ENCODE measurements at places on chromosomes 6 and 20.

DNA sequence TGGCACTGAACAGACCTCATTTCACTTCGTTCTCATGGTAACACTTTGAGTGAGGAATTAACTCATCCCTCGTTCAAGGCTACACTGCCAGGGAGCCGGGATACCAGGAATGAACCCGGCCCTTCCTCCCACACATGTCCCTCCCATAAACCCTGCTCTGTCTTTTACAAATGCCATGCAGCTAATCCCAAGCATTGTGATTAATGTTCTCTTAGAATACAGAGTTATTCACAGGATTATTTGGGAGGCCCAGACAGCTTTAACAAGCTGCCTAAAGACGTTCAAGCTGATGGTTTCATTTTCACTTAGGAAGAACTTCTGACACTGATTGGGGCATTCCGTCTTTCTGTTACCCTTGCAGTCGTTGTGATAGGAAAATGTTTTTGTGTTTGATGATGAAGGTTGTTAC is 42.5 kb upstream of the CD83 start:
- DNase-seq = peak; percentile 56

DNA sequence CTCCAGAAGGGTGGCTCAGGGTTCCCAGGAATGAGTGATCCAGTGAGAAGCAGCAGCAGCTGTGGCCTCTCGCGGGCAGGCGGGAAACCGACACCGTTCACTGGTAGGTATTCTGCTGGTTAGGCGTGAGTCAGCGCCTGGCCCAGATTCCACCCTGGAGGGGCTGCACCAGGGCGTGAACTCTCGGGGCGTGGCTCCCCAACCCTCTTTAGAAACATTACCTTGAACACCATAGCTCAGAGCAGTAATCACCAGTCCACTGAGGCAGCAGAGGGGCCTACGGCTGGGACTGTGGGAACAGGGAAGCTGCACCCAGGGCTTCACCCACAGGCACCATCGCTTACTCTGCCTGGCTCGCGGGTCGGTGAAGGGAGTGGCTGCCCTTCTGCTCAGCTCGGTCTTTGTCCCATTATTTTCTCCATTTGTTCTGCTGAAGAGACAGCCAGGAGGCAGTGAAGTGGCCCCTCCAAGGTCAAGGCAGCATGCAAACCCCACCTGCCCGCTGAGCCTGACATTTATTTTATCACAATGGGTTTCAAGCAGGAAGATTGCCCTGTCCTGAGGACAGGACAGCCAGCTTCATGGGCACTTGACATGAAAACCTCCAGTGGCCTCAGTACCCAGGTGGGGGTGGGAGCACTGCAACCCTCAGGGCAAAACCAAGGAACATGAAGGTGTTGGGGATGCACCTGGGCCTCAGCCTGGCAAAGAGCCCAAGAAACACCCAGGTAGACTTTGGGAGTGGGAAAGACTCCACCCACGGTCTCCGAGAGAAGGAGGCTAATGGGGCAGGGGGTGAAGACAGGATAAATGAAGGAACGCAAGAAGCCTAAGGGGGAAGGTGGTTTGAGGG is 51.0 kb upstream of the CD93 start:
- DNase-seq = no peak

DNA sequence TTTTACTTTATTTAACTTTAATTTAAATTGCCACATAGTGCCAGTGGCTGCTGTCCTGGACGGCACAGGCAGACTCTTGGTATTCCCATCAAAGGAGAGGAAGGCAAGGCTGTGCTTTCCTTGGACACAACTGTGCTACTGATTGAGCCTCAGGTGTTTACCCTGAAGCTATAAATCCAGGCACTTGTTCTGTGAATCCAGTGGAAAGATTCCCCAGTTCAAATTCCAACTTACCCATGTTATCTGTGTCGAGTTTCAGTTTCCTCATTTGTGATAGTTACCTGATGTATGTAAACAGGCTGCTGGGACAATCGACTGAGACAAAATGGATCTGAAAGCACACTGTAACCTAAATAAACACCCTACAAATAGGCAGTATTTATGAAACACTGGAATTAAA is 57.2 kb downstream of the PLAGL1 start:
- DNase-seq = no peak

- peak; percentile 16 for DNase-seq
Observed at GRCh38 chr6:166955865-166956443, 396 bp downstream of the RNASET2 start.

DNA sequence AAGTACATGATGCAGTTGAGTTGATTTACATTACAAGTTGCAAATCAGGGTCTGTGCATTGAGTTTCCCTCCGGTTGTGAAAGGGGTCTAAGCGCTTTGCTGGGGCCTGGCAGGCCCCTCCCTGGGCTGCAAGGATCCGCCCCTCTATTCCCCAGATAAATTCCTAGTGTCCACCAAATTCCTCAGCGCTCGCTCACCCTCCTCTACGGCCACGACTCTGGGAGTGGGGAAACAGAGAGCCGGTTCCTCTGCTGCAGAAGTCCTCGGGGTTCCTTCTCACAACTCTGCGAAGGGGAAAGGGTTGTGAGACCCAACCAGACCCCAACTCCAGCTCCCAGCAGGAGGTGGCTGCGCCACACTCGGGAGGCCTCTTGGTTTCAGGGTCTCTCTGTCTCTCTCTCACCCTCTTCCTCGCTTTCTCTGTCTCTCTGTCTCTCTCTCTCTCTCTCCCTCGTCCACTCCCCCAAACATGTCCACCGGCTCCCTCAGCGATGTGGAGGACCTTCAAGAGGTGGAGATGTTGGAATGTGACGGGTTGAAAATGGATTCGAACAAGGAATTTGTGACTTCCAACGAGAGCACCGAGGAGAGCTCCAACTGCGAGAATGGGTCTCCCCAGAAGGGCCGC is at the start of gene TCF21:
TCF21 (plus strand) TSS at position 185 of the 628 bp plus-strand sequence; CDS start at position 470, 285 bp downstream.
- peak; percentile 59 for DNase-seq

DNA sequence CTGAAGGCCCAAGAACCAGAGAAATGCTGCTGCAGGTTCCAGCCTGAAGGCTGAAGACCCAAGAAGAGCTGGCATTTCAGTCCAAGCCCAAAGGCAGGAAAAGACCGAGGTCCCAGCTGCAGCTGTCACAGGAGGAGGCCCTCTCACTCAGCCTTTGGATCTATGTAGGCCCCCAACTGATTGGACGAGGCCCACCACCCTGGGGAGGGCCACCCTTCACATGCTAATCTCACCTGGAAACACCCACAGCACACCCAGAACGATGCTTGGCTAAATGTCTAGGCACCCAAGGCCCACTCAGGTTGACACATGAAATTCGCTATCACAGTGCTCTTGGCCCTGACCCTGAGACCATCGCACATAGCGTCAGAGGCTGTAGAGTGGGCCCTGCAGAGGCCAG is 6.8 kb downstream of the SLCO4A1 start:
- DNase-seq = no peak

- no peak for DNase-seq
Observed at GRCh38 chr6:86871681-86872080, 65.6 kb upstream of the HTR1E start.

DNA sequence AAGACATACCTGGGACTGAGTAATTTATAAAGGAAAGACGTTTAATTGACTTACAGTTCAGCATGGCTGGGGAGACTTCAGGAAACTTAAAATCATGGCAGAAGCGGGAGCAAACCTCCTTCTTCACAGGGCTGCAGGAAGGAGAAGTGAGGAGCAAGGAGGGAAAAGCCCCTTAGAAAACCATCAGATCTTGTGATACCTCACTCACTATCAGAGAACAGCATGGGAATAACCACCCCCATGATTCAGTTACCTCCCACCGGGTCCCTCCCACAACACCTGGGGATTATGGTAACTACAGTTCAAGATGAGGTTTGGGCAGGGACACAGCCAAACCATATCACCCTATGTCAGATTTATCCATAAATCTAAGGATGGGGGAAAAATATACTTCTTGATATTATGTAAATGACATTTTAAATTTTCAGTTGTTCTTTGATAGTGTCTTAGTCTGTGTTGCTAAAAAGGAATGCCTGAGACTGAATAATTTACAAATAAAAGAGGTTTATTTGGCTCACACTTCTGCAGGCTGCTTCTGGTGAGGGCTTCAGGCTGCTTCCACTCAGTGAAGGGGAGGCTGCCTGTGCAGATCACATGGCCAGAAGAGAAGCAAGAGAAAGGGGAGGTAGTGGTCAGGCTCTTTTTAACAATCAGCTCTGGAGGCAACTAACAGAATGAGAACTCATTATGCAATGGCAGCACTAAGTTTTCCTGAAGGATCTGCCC is 1.2 kb upstream of the MCM9 start:
- no peak for DNase-seq

DNA sequence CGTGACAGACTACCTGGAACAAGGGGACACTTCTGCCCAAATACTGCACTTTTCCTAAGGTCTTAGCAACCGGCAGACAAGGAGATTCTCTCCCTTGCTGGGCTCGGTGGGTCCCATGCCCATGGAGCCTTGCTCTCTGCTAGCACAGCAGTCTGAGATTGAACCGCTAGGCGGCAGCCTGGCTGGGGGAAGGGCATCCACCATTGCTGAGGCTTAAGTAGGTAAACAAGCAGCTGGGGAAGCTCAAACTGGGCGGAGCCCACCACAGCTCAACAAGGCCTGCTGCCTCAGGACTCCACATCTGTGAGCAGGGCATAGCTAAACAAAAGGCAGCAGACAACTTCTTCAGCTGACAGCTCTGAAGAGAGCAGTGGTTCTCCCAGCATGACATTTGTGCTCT is 87.8 kb upstream of the ASCC3 start:
- DNase-seq = no peak

- DNase-seq = no peak
Observed at GRCh38 chr20:37343212-37343993, 2.5 kb upstream of the SRC start.

GRCh38 chr6:100468016-100468622 is 3.4 kb upstream of the SIM1 start:
- DNase-seq = no peak

- DNase-seq = no peak
Observed at GRCh38 chr6:151108548-151108947, 131.2 kb upstream of the AKAP12 start.

GRCh38 chr6:163324688-163325389 is 89.7 kb upstream of the QKI start:
- peak; percentile 68 for DNase-seq

- DNase-seq = no peak
Observed at GRCh38 chr6:124757560-124757959, 204.7 kb upstream of the RNF217 start.

GRCh38 chr20:56773749-56774148 is 144.6 kb downstream of the TFAP2C start:
- no peak for DNase-seq

- peak; percentile 89 for DNase-seq
Observed at GRCh38 chr6:139943391-139943790, 568.9 kb upstream of the CITED2 start.

GRCh38 chr6:38773338-38773737 is 58.2 kb downstream of the DNAH8 start:
- DNase-seq = no peak

- DNase-seq = peak; percentile 59
Observed at GRCh38 chr20:53707371-53708055, 113.9 kb upstream of the ZNF217 start.

DNA sequence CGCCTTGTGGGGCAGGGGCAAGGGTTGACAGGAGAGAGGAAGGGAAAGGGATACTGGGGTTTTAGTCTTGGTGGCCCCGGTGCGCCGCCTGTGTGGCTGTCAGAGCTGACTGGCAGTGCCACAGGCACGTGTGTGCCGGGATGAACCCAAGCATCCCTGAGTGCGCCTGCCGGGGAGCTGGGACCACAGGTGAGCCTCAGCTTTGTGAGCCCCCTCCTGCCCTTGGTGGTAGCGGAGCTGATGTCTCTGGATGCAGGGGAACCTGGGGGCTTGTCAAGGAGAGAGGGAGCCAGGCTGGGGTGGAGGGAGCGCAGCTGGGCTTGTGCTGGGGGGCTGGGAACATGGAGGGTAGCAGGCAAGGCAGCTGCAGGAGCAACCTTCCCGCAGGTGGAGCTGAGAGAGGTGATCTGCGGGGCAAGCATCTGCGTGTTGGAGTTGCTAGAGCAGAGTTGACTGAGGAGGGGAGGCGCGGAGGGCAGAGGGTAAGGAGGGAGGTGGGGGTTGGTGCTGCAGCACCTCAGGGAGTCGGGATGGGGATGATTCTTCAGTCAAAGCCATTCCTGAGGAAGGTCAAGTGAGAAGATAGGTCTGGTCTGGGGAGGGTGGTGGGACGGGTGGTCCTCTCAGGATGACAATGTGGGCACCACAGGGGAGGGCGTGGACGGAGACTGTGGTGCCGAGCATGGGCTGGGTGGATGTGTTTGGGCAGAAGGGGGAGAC is 28.1 kb downstream of the PYGB start:
- DNase-seq = no peak

DNA sequence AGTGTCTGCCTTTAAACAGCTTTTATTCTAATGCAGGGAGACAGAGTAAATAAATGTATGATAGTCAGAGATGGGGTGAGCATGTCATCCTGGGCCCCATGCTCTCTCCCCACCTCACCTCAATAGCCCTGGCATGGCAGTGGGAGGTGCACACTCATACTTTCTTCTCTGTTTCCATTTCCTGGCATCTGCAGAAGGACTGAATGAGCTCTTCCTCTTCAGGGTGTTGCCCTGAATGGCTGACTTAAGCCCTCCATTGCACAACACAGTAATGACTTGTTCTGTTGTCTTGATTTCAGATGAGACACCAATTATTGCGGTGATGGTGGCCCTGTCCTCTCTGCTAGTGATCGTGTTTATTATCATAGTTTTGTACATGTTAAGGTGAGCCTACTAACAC is 57.0 kb upstream of the GNRH2 start:
- DNase-seq = no peak

DNA sequence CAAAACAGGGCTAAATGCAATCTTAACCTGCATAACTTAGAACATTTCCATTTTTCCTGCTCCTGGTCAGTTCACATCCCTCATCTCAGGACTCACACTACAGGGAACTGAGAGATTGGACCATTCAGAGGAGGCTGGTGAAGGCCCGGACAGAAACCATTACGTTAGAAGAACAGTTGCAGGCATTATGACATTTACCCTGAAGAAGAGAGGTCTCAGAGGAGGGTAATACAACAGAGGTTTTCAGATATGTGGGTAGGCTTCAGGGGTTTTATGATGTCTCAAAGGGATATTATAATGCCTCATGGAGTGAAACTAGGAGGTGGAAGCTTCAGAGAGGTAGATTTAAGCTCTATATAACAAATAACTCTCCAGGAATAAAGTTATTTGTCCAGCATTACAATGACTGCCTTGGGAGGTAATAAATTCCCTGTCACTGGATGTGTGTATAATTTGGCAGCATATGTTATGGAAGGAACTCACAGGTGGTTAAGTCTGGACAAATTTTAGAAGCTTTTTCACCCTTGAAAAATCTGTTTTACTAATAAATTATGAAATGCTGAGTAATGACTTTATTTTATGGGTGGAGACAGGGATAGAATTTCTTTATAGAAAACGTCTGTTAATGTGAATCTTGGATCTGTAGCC is 36.7 kb upstream of the RIPOR2 start:
- DNase-seq = no peak

- DNase-seq = no peak
Observed at GRCh38 chr6:35034411-35035191, 106.5 kb downstream of the TCP11 start.

GRCh38 chr6:112307707-112308106 is 39.4 kb upstream of the RFPL4B start:
- DNase-seq = no peak
